ENCODE measurements at places on chromosomes 11 and 22.
A peak's percentile ranks its signal among the peaks of the same experiment; 100 is the strongest.

- DNase-seq: no peak
Observed at GRCh38 chr11:74634537-74634936, 42.2 kb downstream of the POLD3 start.

GRCh38 chr11:23797624-23798419 lies 699.0 kb upstream of the LUZP2 start:
- no peak for DNase-seq

DNA sequence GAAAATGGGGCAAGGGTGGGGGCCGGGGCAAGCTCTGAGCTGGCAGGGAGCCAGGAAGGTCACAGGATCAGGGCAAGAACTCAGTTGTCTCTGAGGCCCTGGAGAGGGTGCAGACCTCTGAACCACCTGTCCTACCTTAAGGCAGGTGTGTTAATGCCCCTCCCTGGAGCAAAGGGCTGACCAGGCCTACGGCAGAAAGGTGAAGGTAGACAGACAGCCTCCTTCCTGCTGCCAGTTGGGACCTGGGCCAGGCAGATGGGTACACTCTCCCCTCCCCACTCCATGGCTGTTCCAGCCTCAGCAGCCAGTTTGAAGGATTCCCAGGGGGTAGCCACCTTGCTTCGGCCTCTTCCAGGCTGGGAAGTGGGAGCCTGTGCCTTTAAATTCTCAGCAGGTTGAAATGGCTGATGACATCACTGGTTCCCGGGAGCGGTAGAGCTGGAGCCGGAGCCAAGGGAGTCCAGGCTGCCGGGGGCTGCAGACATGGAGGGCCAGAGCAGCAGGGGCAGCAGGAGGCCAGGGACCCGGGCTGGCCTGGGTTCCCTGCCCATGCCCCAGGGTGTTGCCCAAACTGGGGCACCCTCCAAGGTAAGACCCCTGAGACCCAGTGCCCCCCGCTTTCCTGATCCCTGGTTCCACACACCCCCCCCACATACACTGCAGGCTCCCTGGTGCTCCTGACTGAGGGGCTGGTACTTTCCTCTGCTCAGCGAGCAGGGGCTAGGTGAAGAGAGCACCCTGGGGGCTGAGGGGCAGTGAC lies at the start of gene INPP5J:
TSS of gene INPP5J (plus strand) at position 435 of the 760 bp plus-strand sequence. CDS start at position 484, 49 bp downstream.
- DNase-seq: no peak

GRCh38 chr11:114426280-114426679 lies 13.0 kb upstream of the REXO2 start:
- no peak for DNase-seq

DNA sequence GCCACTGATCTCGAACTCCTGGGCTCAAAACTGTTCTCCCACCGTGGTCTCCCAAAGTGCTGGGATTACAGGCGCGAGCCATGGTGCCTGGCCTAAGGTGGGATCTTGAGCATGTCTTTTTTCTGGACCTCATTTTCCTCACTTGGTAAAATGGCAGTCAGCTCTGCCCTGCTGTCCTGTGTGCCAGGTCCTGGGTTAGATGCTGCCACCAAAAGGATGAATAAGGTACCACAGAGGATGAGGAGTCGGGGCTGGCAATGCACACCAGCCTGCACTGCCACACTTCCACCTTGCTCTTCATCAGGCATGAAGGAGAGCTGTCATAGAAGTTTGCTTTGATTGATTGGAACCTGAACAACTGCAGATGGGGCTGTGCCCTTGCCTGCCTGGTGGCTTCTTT lies 32.3 kb downstream of the ACO2 start:
- DNase-seq: no peak

- DNase-seq: no peak
Observed at GRCh38 chr22:44952863-44953746, 56.7 kb downstream of the PHF21B start.

DNA sequence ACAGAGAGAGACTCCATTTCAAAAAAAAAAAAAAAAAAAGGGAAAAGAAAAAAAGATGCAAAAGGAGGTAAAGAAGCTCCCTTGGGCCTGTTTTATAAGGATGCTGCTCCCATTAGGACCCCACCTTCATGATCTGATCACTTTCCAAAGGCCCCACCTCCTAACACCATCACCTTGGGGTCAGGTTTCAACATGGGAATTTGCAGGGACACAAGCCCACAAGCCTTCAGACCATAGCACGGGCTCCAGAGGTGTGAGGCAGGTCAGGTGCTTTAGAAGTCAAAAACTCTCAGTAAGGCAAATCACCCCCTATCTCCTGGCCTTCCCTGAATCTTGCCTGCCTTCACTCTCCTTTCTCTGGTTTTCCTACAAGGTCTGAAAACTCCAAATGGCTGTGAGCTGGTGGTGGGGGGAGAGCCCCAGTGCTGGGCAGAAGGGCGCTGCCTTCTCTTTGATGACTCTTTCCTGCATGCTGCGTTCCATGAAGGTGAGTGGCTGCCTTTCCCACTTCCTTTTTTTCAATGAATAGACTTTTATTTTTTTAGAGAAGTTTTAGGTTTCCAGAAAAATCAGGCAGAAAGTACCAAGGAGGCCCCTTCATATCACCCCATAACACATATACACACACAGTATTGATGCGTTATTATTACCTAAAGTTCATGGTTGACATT lies 13.2 kb downstream of the ASPHD2 start:
- no peak for DNase-seq

DNA sequence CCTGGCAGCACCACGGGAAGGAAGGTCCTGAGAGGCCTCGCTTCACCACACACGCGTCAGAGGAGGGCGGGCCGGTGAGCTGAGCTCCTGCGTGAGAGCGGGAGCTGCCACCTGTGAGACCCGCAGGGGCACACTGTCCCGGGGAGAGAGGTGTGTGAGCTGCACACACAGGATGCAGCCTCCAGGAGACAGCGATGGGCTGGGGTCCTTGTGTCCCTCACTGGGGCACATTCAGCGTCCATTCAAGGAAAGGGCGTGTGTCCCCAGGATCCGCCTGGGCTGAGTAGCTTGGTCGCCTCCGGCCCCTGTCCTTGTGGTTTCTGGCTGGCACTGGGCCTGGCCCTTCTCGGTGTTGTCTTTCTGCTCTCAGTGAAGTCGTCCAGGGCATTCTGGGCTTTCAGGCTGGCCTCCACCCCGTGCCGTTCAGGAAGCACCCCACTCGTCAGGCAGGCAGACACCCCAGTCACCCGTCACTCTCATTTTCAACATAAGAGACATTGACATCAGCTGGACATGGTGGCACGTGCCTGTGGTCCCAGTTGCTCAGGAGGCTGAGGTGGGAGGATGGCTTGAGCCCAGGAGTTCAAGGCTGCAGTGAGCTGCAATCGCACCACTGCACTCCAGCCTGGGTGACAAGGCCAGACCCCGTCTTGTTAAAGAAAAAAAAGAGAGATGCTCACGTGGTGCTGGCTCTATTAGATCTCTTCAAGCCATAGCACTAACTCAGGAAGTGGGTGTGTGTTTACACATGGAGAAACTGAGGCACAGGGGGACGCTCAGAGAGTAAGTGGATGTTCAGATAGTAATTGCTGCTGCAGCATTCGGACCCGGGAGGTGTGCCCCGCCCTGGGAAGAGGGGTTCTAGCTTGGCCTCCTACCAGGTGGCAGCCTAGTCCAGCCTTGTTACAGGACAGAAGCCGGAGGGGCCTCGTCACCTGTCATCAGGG lies 1081.6 kb downstream of the BRD1 start:
- no peak for DNase-seq

- DNase-seq: no peak
Observed at GRCh38 chr22:47434336-47435203, 672.1 kb downstream of the TBC1D22A start.

- peak; percentile 99 for DNase-seq
Observed at GRCh38 chr11:64241491-64242374, 838 bp downstream of the FKBP2 start.

DNA sequence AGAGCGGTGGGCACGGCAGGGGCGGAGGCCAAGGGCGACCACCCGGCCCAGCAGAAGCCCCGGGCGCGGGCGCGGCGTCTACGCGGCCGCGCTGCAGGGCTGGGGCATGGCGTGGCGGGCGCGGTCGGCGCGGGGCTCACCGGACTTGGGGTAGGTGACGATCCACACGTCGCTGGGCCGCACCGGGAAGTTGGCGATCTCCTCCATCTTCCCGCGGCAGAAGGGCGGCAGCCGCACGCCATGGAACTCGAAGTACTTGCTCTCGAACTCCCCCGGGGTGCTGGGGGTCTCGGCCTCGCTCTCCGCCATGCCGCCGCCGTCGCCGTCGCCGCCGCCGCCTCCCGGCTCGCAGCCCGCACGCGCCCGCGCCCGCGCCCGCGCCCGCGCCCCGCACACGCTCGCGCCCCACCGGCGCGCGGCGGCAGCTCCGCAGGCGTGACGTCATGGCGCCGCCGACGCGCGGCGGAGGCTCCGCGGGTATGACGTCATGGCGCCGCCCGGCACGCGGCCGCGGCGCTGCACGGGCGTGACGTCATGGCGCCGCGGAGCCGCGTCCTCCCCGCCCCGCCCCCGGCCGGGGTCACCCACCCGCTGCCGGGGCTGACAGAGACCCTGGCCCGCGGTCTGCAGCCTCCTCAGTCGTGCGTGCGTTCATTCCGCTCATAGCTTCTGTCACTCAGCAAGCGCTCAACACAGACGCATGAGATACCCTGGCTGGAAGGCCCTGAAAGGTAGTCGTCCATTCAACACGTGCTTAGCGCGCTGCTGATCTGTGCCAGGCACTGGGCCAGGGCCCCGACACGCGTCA lies at the start of gene SULT4A1:
TSS of gene SULT4A1 (minus strand) at position 440 of the 808 bp plus-strand sequence. CDS start at position 309, 131 bp downstream.
- DNase-seq: no peak

DNA sequence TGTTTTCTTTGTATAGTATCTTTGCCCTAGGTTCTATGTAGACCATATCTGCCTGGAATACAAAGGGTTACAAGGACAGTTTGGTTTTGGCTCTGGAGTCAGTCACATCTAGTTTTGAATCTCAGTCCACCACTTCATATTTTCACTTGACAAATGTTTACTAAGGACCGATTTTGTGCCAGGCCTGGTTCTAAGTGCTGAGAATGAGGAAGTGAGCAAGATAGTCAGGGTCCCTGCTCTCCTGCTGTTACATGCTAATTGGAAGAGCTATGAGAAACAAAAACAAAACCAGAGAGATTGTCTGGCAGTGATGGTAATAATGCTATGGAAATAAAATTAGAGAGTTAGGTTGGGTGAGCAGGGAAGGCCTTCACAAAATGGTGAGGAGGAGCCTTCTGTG lies 66.1 kb upstream of the ARHGAP20 start:
- no peak for DNase-seq

GRCh38 chr11:45298718-45299117 lies 12.6 kb upstream of the SYT13 start:
- DNase-seq: no peak

GRCh38 chr11:66704659-66705360 lies 24.2 kb downstream of the SPTBN2 start:
- no peak for DNase-seq

- peak; percentile 54 for DNase-seq
Observed at GRCh38 chr22:40728731-40729189, 49.5 kb downstream of the MCHR1 start.

DNA sequence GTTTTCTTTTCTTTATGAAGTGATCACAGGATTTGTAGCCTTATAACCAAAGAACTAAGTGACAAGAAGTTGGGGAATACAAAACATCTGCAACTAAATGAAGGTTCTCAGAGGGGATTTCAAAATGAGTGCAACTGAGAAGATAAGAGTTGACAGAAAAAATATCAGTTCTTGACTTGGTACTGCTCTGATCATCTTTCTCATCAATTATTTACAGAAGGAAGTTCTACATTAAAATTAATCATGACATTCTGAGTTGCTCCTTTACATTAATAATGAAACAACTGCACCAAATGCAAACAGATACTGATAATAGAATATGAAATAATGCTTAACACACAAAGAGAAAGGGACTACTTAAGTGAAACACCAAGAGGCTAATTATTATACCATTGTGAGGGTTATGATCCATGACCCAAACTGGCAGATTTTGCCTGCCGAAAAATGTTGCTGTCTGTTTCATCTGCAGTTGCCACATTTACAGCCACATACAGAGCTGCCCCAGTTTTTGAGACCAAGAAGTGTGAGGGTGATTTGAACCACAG lies 561.9 kb upstream of the ANO5 start:
- no peak for DNase-seq

GRCh38 chr11:11620921-11621572 lies 758 bp downstream of the GALNT18 start:
- peak; percentile 21 for DNase-seq

GRCh38 chr11:131365329-131365930 lies 5.0 kb upstream of the NTM start:
- DNase-seq: no peak

DNA sequence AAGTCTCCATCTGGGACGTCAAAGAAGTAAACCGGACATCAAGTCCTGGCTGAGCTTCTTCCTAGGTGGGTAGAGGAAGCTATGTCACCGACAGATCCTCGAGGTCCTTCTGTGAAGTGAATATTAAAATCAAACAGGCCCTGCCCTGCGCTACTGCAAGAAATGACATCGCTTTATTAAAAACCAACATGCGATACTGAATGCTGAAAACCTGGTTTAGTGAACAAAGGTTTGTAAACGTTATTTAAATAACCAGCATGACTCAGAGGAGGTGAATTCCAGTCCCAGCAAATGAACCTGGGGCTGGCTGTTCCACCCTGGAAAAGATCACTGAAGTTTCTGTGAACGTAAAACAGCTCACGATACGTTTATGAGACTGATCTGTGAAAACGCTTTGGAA lies 645 bp downstream of the RTCB start:
- DNase-seq: no peak

DNA sequence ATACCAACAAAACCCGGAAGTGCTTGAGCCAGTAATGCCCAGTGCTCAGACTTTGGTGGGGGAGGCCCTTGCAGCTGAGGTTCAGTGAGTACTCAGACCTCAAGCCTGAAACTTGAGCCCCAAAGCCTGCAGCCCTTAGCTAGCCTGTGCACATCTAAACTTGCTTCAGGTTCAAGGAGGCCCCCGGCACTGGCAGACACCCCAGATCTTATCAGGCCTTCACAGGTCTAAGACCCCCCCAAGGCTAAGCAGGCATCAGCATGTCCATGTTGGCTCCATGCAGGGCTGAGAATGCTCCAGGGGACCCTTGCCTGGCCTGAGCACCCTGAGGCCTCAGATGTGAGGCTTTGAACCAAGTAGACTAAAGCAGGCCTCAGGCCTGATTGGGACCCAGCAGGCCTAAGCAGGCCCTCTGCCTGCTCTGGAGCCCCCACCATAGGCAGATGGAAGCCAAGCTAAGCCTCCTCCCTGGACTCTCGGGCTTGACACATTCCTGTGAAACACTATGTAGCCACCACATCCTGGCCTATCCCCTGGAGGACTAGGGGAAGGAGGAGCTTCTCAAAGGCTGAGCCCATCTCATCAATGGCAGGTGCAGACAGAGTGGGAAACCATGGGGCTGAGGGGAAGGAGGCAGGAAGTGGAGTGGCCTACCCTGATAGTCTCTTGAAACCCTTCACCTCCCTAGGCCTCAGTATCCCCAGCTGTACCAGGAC lies 1.2 kb upstream of the CASTOR1 start:
- no peak for DNase-seq

DNA sequence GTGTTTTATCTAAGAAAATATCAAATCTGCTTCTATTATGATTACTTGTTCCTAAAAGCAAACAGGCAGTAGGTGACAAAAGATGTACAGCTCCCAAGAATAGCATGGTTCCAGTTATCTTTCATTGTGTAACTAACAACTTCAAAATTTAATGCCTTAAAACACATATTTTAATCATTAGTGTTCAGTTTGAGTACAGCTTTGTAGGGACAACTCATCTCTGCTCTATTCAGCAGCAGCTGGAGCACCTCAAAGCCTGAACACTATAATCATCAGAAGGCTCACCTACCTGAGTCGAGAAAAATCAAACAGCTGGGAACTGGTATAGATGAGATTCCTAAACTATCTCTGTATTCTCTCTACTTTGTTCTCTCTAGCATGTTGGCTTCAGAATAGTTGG lies 24.3 kb upstream of the OR5B12 start:
- no peak for DNase-seq
